D341Med (cell line): ENCODE measurements at places on chromosomes 12 and 14.
A peak's percentile ranks its signal among the peaks of the same experiment; 100 is the strongest.

DNA sequence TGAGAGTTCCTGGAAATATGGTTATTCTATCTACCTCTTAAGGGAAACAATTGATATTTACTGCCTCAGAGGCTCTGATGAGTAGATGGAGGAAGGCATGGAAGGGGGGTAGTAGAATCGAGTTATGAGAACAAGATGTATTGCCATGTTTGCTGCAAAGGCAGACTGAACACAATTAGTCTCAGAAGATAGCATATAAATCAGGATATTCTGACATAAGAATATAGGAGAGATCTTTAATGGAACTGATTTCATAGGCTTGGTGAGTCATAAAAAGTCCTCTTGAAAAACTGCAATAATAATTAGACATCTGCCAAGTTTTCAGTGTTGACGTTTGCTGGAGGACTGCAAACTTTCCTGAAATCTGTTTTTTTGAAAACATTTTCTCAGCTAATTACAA is 636.1 kb downstream of the TMTC2 start:
- no peak for DNase-seq

GRCh38 chr14:56807386-56808109 is 2.7 kb downstream of the OTX2 start:
- DNase-seq, result no peak

DNA sequence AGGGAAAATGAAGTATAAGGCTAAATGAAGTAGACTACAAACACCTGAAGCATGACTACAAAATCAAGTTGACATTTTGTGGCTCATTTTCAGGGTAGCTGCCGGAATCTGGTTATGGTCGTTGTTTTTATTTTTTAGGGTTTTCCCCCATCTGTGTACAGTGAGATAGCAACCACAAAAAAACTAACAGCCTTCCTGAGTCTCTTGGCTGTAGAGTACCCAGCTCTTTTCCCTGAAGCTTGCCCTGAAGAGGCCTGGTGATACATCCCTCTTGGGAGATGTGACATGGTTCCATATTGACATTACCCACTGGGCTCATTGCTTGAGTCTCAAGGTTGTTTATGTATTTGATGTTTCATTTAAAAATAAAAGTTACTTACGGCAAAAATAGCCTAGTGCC is 424.0 kb downstream of the ZFP36L1 start:
- no peak for DNase-seq

DNA sequence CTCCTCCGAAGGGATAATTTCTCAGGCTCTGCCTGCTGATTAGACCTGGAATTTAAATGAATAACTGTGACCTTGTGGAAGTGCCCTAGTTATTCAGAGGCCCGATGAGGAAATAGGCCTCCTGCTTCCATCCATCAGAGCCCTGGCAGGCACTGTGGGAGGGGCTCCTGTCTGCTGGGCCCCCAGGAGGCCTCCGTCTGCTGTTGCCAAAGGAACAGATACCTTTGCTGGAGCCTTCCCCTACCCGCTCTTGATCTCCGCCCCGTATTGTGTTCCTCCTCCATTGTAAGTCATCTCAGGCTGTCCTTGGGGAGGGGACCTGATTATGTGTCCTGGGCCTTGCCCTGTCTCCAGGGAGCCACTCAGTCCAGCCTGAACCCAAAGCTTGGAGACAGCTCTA is 112.3 kb downstream of the NRXN3 start:
- no peak for DNase-seq

DNA sequence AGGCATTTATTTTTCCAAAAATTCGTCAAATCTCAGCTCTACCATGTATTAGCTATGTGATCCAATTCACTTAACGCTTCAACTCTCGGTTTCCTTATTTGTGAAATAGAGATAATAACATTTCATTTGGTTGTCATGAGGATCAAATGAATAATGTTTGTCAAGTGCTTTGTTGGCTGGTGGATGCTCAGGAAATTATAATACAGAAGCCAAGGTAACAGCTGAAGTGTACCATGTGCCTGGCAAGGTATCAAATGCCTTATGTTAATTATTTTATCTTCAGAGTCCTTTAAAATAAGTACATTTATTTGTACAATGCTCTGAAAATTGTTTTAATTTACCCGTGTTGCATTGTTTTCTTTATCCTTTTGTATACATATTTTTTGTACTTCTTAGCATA is 6.1 kb upstream of the PRKCH start:
- DNase-seq, result no peak

- DNase-seq, result no peak
These were observed 708 bp upstream of the TCTN1 start for GRCh38 chr12:110613071-110613770.

DNA sequence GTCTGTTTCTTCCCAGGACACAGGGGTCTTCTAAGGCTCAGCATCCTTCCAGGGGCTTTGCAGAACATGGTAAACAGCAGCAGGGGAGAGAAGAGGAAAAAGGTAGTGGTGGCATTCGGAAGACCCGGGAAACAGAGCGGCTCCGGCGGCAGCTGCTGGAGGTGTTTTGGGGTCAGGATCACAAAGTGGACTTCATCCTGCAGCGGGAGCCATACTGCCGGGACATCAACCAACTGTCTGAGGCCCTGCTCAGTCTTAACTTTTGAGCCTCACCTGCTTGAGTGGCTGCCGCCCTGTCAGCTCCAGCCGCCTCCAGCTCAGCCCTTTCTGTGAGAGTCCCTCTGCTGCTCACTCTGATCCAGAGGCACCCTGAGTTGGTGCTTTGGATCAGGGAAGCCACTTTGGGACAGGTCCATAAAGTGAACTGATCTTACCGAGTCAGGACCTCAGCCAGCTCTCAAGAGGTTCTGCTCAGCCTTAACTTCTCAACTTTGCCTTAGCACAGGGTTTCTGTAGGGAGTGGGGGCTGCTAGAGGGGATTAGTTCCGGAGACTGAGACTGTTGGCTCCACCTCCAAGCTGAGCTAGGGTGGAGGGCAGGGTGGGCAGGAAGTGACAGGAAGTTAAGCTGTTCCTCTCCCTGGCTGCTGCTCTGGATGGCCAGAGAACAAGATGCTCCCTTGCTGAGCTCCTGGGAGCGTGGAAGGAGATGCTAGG is 5.4 kb downstream of the SDR39U1 start:
- no peak for DNase-seq

GRCh38 chr12:66763467-66763866 is 84.6 kb upstream of the GRIP1 start:
- DNase-seq, result no peak

- peak; percentile 63 for DNase-seq
These were observed 40.6 kb downstream of the SPRING1 start for GRCh38 chr12:116697305-116697704.

DNA sequence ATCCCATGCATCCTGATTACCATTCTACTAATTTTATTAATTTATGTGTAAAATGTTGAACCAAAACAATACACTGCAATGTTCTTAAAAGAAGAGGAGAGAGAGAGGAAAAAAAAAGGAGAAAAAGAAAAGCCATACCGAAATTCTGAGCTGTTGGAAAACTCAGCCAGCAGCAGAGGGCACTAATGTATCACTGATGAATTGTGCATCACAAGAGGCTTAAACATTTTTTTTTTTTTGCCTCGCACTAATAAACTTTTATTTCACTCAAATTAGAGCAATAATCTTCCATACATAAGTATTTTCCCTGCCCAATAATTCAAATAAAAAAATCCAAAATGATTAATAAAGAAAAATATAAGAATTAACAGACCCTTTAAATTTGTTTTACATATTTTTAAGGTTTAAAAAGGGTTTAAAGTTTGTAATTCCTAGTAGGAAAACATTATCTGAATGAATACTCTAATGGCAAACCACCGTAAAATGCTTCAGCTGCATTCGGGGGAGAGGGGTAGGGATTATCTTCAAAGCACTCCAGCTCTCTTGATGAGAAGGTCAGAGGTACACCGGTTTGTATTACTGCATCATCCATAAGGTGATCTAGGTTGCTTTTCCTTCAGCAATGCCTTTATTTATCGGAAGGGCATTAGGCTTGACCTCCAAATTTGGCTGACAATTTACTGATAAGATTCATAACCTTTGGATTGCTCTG is 41.9 kb downstream of the ATP23 start:
- DNase-seq, result peak; percentile 41

- DNase-seq, result no peak
These were observed 201.3 kb upstream of the FOXN3 start for GRCh38 chr14:89618330-89618708.

GRCh38 chr14:86955771-86956354 is 1037.1 kb downstream of the GALC start:
- DNase-seq, result no peak

DNA sequence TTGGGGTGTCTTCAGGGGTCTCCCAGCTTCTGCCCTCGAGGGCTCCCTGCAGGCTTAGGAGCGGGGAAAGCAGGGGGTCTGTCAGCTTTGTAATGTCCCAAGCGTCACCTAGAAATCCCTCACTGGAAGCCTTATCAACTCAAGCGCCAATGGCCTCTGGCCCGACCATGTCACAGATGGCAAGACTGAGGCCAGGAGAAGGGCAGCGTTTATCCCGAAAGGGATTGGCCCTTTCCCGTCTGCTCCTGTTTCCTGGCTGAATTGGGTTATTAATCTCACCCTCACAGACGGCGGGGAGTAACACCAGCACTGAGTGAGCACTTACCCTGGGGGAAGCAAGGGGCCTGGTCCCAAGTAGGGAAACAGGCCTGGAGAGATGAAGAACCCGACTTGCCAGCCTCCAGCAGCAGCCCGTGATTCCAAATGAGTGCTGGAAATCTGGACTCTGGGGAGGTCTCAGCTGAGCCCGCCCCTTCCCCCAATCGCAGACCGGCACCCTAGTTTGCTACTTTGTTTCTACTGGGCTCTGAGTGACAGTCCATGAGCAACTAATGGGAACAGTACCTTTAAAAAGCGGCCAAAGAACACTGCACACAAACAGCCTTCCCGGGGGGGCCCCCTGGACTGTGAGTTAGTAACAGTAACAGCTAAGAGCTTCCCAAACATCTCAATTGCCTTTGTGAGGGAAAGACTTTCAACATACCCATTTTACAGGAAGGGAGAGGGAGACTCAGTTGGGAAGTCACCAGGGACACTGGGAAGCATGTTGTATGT is 2.1 kb upstream of the NCOR2 start:
- DNase-seq, result no peak

DNA sequence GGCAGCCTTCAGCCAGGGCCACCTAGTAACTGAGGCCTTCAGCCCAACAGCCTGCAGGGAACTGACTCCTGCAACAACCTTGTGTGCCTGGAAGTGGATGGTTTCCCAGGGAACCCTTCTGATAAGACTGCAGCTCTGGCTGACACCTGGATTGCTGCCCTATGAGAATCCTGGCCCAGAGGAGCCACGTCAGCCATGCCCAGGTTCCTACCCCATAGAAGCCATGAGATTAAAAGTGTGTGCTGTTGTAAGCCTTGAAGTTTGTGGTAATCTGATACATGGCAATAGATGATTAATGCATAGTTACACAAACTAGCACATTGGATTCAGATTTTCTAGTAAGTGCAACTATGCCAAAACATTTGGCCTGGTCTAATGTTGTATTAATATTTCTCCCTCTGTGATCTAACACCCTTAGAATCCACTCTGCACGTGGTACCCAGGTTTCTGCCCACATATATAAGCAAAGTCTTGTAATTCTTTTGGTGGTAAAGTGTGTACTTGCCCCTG is 64.8 kb upstream of the BEGAIN start:
- DNase-seq, result no peak

DNA sequence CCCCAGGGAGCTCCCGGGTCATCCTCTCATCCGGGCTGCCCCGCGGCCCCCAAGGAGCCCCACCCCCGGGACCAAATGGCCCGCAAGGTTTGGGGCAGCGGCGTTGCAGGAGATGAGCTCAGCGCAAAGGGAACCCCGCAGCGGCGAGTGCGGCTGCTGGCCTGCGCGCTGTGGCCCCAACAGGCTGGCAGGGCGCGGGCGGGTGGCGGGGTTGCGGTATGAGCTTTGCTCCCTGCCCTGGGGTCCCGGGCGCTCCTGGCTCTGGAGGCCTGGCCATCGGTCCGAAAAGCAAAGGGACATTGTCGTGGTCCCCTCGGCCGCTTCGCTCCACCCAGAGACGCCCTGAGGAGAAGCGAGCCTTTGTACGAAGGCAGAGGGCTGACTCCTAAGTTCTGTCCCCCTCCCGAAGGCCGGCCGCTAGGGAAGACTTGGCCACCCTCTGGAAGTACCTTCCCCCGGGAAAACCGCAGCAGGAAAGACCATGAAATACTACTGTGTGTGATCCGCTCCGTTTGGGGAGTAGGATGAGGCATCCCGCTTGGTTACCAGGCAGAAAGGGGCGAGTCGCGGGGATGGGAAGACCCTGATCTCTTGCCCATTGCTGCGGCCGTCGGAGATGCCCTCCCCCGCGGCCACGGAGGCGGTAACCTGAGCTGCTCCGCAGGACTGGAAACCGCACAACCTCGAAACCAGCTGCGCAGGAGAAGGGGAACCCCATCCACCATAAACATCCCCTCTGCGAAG is 620 bp upstream of the NID2 start:
- no peak for DNase-seq

GRCh38 chr12:1523558-1524050 is 70.8 kb downstream of the FBXL14 start:
- DNase-seq, result no peak

DNA sequence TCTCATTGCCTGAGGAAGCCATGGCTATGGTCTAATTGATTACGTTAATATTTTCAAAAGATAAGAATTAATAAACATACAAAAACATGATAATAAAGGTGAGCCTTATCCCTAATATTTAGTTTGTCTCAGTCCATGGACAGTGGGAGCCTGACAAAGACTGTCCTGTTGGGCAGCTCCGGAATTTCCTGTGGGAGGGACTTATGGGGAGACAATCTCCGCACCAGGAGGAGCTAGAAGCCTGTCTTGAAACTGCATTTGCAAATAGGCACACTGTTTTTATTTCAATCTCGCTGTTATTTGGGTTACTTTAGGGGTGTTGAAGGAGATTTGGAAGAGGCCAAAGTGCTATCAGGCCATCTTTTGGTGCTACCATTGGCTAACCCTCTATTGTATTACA is 50.8 kb upstream of the ZDHHC17 start:
- no peak for DNase-seq

DNA sequence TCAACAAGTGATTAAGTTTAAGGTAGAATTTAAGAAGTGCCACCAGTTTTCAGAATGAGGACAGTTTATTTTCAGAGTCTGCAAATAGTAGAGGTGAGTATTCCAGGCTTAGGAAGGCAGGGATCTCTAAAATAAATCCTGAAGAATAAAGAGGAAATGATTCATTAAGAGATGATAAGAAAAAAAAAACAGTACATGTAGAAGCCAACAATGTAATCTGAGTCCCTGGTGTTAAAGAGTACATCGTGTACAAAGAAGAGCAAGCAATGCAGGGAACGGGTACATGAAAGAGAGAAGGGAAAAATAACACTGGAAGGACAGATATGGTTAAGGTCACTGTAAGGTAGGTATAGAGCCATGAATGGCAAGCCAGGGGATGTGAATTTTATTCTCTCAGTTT is 95.2 kb upstream of the FOXG1 start:
- no peak for DNase-seq

DNA sequence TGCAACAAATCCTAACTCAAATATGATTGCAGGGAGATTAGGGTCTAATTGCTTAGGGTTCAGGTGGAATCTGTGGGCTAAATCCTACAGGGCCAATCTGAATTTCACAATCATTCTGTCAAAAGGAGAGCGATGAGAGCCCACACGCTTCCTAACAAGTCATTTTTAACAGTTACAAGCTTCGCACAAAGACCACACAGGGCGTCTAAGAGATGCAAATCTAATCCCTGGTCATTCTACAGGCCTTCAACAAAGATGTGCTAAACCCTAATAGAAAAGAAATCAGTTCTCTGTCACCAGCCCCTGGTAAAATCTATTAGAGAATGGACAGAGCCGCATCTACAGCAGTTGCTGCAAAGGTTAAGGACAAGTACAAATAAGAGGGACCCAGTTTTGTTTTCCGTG is 15.3 kb downstream of the NKX2-1 start:
- no peak for DNase-seq
